ENCODE measurements at places on chromosomes 5 and 9. TPM values are rescaled to one million over a fixed set of nuclear protein-coding genes. Genes with fewer than 3 reads are reported as not detected.

DAB2 gene
- 44.7 TPM for total RNA-seq

SPATA31C1 gene
- not detected for total RNA-seq

TEX48 gene
- total RNA-seq = not detected

PRSS3 gene
- 1.3 TPM for total RNA-seq

DYNC2I2 gene
- 112 TPM for total RNA-seq

CTSL gene
- 128 TPM for total RNA-seq

SPINK1 gene
- not detected for total RNA-seq

DTWD2 gene
- total RNA-seq = 2.0 TPM

BARHL1 gene
- total RNA-seq = not detected

SCAI gene
- 2.7 TPM for total RNA-seq

HRH2 gene
- total RNA-seq = 0.17 TPM

EGFLAM gene
- total RNA-seq = 1.2 TPM

ZMYND19 gene
- total RNA-seq = 22.6 TPM

MED7 gene
- 8.6 TPM for total RNA-seq

DIRAS2 gene
- not detected for total RNA-seq

ZDHHC11 gene
- 0.34 TPM for total RNA-seq

CDH9 gene
- total RNA-seq = not detected

ARID3C gene
- total RNA-seq = not detected

BSPRY gene
- not detected for total RNA-seq

ROPN1L gene
- 0.45 TPM for total RNA-seq

KCNMB1 gene
- not detected for total RNA-seq

RRAGA gene
- total RNA-seq = 81.0 TPM

ANKRD31 gene
- total RNA-seq = under 0.01 TPM

FAT2 gene
- total RNA-seq = not detected

LECT2 gene
- not detected for total RNA-seq

CDX1 gene
- total RNA-seq = not detected

WNT8A gene
- not detected for total RNA-seq

HDAC3 gene
- 45.4 TPM for total RNA-seq

JAKMIP2 gene
- total RNA-seq = 14.1 TPM

PFN3 gene
- not detected for total RNA-seq

ABHD17B gene
- 10.9 TPM for total RNA-seq

MED10 gene
- 16.8 TPM for total RNA-seq

CTNND2 gene
- total RNA-seq = not detected

PLPP1 gene
- total RNA-seq = 36.0 TPM

ANXA2R gene
- total RNA-seq = 1.6 TPM

RMRP gene
- 46,048 TPM for total RNA-seq

ACTBL2 gene
- total RNA-seq = 0.15 TPM

ACSL6 gene
- total RNA-seq = not detected

TMEM252 gene
- not detected for total RNA-seq

SSBP2 gene
- total RNA-seq = 25.9 TPM

TNFSF8 gene
- total RNA-seq = not detected

Data from bronchus fibroblast of lung (primary cell).